ENCODE measurements at places on chromosomes 16 and 17.
A peak's percentile ranks its signal among the peaks of the same experiment; 100 is the strongest.

- DNase-seq, result no peak
Observed at GRCh38 chr16:24953721-24954120, 61.4 kb downstream of the ARHGAP17 start.

GRCh38 chr17:21399474-21400186 is 23.5 kb downstream of the KCNJ12 start:
- no peak for DNase-seq

- DNase-seq, result no peak
Observed at GRCh38 chr17:73165616-73166404, 1.0 kb downstream of the SSTR2 start.

GRCh38 chr17:29930409-29931010 is 482 bp upstream of the SSH2 start:
- DNase-seq, result no peak

- no peak for DNase-seq
Observed at GRCh38 chr17:35586569-35587073, 501 bp upstream of the AP2B1 start.

DNA sequence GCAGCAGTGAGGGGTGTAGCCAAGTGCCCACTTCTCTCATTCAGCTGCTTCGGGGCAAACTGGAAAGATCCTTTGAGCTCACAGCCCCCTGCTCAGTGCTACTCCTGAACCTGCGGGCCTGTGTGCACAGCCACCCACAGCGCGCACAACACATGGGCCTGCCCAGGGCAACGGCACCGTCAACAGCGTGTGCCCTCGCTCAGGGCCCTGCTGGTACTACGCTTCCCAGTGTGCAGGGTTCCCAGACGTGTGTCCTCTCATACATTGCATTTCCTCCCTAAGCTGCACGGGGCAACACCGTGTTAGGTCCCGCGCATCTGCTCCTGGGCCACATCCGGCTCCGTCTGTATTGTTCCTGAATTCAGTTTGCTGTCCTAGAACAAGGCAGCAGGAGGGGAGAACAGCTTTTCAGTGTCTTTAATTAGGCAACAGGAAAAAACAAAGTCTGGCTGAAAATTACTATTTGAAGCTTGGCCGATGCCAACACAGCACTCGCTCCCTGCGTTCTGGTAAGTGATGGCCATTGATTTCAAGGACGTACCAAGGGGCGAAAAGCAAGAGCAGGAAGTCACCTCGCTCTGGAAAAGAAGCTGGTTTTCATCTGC is 15.2 kb downstream of the MRM3 start:
- DNase-seq, result no peak

DNA sequence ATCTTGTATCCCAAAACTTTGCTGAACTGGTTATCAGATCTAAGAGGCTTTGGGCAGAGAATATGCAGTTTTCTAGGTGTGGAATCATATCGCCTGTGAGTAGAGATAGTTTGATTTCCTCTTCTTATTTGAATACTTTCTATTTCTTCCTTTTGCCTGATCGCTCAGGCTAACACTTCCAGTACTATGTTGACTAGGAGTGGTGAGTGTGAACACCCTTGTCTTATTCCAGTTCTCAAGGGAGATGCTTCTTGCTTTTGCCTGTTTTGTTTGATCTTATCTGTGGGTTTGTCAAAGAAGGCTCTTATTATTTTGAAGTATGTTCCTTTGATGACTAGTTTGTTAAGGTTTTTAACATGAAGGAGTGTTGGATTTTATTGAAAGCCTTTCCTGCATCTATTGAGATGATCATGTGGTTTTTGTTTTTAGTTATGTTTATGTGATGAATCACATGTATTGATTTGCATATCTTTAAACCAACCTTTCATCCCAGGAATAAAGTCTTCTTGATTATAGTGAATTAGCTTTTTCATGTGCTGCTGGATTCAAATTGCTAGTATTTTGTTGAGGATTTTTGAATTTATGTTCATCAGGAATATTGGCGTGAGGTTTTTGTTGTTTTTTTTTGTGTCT is 17.0 kb upstream of the CCL13 start:
- no peak for DNase-seq

DNA sequence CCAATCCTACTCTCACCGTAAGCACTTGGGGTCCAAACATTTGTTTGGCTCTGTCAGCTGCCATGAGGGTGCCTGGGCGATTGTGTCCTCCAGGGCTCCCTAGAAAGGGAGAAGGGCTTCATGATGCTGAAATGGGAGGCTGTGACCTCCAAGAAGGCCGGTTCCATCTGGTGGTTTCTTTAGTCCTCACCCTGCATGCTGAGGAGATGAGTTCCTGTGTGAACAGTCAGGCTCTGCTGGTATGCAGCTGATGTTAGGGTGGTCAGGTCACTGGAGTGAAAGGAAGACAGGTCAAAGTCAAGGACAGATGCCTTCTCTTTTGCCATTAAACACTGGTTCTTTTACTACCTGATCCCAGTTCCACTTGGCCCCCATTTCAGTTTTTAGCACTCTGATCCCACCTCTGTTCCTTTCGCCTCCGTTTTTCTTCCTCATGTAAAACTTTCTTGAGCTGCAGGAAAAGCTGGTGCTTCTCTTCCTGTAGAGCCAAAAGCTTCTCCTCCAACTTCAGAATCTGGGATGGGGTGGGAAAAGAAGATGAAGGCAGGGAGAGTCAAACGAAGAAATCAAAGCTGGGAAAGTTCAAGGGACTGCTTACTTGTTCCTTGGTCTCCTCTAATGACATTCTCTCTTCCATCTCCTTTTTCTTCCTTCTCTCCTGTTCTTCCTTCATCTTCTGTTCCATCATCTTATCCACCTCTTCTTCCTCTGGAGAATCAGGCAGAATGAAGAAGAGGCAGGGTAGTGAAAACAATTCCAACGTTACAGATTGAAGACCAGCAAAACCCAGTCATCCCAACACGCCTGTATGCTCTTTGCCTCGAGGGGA is 1.1 kb downstream of the GPS2 start:
- DNase-seq, result no peak

DNA sequence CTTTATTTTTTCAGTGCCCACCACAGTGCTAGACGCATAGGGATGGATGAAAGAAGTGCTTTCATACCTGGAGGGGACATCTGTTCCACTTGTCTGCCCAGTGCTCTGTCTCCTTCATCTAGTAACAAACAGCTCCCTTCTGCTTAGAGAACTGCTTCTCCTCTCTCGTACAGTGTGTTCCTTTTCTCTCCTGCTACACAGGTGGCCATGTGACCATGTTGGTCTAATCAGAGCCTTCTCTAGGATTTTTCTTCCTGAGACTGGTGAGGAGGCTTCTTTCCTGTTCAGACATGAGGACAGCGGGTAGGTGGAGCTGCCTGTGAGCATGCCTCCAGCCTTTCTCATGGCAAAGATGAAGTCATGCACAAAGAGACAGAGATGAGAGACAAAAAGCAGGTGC is 182.7 kb downstream of the TMEM132E start:
- no peak for DNase-seq

- no peak for DNase-seq
Observed at GRCh38 chr17:60098578-60098977, 19.9 kb upstream of the HEATR6 start.

DNA sequence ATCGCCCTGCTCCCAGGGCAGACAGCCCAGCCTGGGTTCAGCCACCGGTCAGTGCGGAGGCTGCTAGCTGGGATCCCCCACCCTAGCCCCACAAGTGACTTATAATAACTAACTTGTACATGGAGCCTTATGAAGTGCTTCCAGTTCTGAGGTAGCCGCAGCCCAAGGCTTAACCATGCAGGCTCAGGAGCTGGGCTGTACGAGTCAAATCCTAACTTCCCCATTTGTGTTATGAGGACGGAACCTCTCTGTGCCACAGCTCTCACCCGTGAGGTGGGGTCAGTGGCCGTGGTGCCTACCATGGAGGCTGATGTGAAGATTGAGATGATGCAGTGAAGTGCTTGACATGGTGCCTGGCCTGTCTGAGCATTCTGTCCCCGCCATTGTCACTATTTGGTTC is 27.8 kb upstream of the GOSR2 start:
- no peak for DNase-seq

GRCh38 chr17:35891269-35891668 is 11.1 kb upstream of the CCL5 start:
- no peak for DNase-seq

DNA sequence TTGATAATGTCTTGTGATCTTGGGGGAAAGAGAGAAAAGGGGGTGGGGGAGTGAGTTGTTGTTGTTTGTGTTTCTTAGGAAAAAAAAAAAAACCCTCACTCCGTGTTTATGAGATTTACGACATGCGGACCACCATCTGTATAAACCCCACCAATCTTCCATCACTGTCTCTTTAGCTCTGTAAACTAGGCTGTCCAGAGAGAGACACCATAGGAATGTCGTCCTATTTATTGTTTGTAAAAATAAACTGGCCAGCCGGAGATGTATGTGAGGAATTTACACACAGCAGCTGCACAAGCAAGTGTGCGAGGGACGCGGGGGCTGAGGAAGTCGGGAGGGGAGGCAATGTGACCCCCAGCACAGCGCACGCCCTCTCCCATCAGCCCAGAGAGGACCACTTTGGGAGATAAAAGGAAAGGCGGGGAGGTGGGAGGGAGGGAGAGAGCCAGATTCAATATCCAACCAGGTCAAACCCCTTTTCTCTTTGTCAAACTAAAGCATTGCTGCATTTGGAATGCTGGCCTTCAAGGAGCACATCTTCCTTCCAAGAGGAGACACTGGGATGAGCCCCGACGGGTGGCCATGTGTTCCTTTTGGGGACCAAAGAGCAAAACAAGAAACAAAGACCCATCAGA is 136.2 kb upstream of the SALL1 start:
- DNase-seq, result no peak

- DNase-seq, result no peak
Observed at GRCh38 chr17:9684955-9685621, 39.8 kb downstream of the USP43 start.

DNA sequence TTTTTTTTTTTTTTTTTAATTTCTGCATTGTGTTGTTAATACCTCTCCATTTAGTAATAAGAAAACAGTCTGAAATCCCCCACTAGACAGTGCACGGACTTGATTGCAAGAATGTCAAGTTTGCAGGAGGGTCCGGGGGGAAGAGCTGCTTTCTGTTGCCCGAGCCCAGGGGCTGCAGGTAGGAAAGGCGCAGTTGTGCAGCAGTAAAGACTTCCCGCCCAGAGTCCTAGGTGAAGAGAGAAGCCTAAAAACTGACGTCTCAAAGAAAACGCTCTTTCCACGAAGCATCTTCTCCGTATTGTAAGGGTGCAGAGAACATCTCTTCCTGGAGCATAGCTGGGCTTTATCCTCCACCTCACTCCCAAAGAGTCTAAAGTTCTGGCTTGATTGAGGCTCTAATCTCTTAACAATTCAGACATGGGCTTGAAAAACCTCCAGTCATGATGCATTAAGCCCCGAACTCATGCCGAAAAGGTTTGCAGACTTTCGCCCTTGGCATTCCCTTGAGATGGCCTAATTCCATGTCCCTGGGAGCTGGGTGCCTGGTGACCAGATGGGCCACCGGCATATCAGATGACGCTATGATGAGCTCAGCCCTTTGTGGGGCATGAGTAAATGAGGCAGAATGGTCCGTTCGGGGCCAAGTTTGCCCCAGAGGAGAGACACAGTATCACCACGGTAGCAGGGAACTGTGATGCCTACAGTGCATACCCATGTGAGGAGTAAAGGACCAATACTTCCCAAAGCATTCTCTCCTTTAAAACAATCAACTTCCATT is 436.2 kb upstream of the ZFHX3 start:
- DNase-seq, result no peak

GRCh38 chr16:31711344-31711845 is 162.2 kb upstream of the ZNF267 start:
- no peak for DNase-seq

- DNase-seq, result no peak
Observed at GRCh38 chr16:65213866-65214595, 92.2 kb upstream of the CDH11 start.

GRCh38 chr16:83098536-83098935 is 471.8 kb downstream of the CDH13 start:
- no peak for DNase-seq

DNA sequence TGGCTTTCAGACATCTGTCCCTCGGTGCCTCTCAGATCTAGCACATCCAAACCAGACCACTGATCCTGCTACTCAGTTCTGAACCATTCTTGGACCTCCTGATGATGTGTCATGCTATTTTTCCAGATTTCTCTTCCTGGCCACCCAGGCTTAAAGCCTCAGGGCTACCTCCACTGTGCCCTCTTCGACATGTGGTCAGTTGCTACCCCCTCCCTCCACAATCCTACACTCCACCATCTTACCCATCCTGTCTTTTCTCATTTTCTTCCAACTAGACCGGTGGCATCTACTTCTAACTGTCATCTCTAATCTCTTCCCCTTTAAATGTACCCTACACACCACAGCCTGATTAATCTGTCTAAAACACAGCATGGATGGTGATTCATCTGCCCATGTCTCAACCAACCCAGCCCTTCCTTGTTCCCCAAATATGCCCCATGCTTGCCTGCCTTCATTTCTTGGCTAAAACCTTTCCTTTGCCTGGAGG is 478.6 kb downstream of the SLC39A11 start:
- DNase-seq, result no peak

- peak; percentile 54 for DNase-seq
Observed at GRCh38 chr17:10327640-10328039, 45.2 kb downstream of the MYH13 start.

DNA sequence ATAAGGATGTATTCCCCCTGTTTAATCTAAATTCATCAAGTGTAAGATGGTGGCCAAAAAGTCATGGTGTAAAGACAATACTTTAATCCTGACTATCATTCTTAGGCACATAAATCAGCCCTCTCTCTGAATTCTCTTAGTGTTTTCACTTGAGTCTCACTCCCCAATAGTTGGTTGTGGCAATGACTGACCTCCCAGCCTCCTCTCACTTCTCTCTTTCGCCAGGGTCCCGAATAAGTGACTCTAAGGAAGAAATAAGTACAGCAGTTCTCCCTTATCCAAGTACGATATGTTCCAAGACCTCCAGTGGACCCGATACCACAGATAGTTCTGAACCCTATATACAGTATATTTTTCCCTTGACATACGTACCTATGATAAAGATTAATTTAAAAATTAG is 335.3 kb downstream of the MAF start:
- DNase-seq, result no peak

DNA sequence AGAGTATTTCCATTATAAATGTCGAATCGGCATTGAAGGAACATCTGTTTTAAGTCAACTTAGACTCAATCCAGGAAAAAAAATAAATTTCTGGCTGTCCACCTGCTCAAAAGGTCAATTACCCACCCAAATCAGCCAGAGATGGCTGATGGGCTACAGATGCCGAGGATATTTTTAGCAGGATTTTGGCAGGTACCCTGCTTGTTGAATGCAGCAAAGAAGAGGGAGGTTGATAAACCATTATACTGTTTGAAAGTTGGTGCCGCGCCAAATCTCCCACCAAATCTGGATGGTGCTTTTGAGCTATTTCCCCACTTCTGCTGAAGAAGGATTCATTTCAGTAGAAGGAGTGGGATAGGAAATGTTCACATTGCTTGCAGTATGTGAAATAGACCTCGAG is 537.7 kb downstream of the MAF start:
- DNase-seq, result no peak

DNA sequence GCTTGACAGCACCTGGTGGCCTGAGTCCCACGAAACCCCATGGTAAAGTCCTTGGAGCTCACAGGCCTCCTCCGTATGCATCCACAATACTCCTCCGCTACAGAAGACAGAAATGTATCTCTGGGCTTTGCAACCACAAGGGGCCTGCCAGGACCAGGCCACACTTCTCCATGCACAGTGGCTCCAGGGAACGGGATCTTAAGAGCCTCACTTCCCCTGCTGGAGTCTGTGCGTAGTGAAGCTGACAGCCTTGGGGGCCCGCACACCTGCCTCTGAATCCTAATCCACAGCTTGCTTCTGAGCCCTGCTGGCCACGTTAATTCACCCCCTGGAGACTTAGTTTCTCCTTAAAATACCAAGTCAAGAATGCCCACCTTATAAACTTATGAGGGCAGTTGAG is 125.7 kb downstream of the COPRS start:
- DNase-seq, result no peak

Measured in CD8-positive, alpha-beta memory T cell (primary cell).